ENCODE measurements at places on chromosomes 2 and 18.

DNA sequence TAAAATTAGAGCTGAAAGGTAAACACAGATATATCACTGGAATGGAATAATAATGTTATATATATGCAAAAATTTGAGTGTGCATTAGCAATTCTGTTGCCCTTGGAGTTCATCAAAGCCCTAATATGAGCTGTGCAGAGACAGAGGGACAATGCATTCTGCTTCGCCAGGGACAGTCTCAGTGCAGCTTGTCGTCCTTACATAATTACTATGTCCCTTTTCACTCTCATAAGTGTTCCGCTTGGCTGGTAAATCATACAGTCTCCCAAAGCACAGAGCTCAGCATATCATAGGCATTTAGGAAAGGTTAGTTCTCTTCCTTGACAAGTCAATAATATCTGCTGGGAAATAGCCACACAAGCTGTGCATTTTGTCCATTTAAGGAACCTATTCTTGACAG, 30.7 kb downstream of the MAPK4 start:
- DNase-seq, result no peak

GRCh38 chr2:163717515-163717914, 18.3 kb downstream of the FIGN start:
- DNase-seq, result no peak

DNA sequence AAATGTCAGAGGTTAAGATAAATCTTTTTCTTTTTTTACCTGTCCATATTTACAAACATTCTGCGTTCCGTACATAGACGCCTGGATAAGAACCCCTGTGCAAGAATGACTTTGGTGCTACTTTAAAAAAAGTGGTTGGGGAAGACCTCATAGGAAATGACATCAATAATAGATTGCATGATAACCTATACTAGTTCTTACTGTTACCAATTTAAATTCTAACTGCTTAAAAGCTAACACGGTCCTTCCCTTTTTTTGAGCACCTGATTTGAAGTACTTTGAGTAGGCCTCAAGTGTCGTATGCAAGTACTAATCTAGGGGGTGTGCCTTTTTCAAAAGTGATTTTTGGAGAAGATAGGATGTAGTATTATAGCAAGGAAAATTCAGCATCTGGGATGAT, 2.1 kb downstream of the SLC39A10 start:
- DNase-seq, result no peak

DNA sequence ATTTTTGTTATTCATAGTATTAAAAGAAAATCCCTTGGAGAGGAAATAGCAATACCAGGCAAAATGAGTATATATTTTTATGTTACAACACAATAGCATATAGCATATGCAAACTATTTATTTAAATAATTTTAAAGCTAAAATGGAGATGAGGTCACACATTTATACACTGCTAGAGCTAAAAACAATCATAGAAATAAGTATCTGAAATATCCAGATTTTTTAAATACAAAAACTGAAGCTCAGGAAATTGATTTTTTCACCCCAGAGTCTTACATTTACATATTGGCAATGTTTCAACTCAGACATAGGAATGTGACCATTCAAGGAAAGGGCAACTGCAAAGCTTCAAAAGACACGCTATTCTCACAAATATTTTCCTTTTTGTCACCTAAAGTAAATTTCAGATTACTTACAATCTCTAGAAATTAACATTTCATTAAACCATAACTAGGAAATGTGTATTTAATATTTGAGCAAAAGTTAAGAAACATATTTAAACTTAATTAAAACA, 8.9 kb downstream of the TFPI start:
- DNase-seq, result no peak

GRCh38 chr2:59250307-59250677, 1009.2 kb upstream of the FANCL start:
- DNase-seq, result no peak

GRCh38 chr2:21099281-21099907, 24.4 kb upstream of the TDRD15 start:
- DNase-seq, result no peak

All from NCI-H1930 (cell line).